Astrocyte (in vitro differentiated cells and primary cell): ENCODE measurements at places on chromosomes 2 and 18. TPM values are rescaled to one million over a fixed set of nuclear protein-coding genes. Genes with fewer than 3 reads are reported as not detected.

DNA sequence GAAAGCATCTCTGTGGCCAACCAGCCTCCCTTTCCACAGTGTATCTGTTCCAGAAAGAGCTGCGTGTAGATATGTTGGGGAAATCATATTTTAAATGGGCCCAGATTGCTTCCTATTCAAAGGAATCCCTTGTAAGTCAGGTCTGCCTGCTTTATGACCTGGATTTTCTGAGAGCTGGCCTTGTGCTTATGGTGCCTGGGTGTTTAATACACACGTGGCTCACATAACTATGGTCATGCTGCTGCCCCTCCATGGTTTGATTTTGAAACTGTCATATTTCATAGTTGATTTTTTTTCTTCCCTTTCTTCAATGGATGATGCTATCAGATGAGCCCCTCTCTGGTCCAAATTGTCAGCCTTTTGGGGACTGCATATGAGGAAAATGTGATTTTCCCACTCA is 111.5 kb upstream of the CNGA3 start:
- no peak overlapping the region for H3K4me3 ChIP-seq
- no peaks in the 10 kb centered on the region for H3K4me1 ChIP-seq
- DNase-seq, result no peak
- H3K27me3 ChIP-seq, result peaks cover 3% of the 10 kb centered on the region
- H3K36me3 ChIP-seq, result no peaks in the 10 kb centered on the region

- H3K4me3 ChIP-seq, result no peak overlapping the region
- no peak for DNase-seq
- H3K27me3 ChIP-seq, result no peaks in the 10 kb centered on the region
- H3K36me3 ChIP-seq, result no peaks in the 10 kb centered on the region
- peaks cover 8% of the 10 kb centered on the region for H3K4me1 ChIP-seq
- H3K27ac ChIP-seq, result no peak overlapping the region
Measured at GRCh38 chr2:13001408-13001807, 284.7 kb downstream of the TRIB2 start.

DNA sequence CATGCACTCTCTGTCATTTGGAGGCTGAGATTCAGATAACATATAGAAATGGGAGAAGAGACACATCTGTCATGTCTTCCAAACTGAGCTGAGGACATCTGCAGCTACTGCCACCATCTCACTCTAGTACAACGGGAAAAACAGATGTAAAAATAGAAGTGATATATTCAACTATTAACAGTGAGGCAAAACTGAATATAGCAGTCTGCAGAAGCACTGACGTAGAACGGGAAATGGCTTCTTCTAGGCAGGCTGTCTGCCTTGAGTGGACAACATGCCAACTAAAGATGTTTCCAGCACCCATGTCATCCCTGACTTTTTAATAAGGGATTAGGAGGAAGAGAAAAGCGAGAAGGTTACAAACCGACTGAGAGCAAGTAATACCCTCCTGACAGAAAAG is 51.6 kb downstream of the MRPL33 start:
- no peak overlapping the region for H3K4me3 ChIP-seq
- no peaks in the 10 kb centered on the region for H3K4me1 ChIP-seq
- H3K27ac ChIP-seq, result no peak overlapping the region
- no peaks in the 10 kb centered on the region for H3K36me3 ChIP-seq
- H3K27me3 ChIP-seq, result no peaks in the 10 kb centered on the region
- no peak for DNase-seq

- no peaks in the 10 kb centered on the region for H3K4me1 ChIP-seq
- DNase-seq, result no peak
- H3K36me3 ChIP-seq, result no peaks in the 10 kb centered on the region
- H3K27me3 ChIP-seq, result no peaks in the 10 kb centered on the region
- no peak overlapping the region for H3K27ac ChIP-seq
Measured at GRCh38 chr2:240412975-240413812, 22.3 kb upstream of the GPC1 start.

GRCh38 chr2:16684676-16685339 is 19.2 kb upstream of the CYRIA start:
- no peak for DNase-seq
- H3K36me3 ChIP-seq, result no peaks in the 10 kb centered on the region
- peaks cover 4% of the 10 kb centered on the region for H3K27me3 ChIP-seq
- H3K4me1 ChIP-seq, result no peaks in the 10 kb centered on the region

- DNase-seq, result no peak
- H3K4me1 ChIP-seq, result peaks cover 45% of the 10 kb centered on the region
- H3K27ac ChIP-seq, result peak overlapping the region; percentile 91
- H3K36me3 ChIP-seq, result no peaks in the 10 kb centered on the region
- H3K4me3 ChIP-seq, result peak overlapping the region; percentile 47
Measured at GRCh38 chr2:231614559-231615057, 21.9 kb downstream of the TEX44 start.

- no peak for DNase-seq
- H3K4me1 ChIP-seq, result peaks cover 51% of the 10 kb centered on the region
Measured at GRCh38 chr2:20574930-20575329, 76.0 kb downstream of the HS1BP3 start.

- H3K4me3 ChIP-seq, result peak overlapping the region; percentile 21
- H3K27ac ChIP-seq, result peak overlapping the region; percentile 91
- H3K36me3 ChIP-seq, result no peaks in the 10 kb centered on the region
- H3K27me3 ChIP-seq, result no peaks in the 10 kb centered on the region
- peaks cover 39% of the 10 kb centered on the region for H3K4me1 ChIP-seq
Measured at GRCh38 chr18:55510809-55511208, 77.2 kb downstream of the TCF4 start.

DNA sequence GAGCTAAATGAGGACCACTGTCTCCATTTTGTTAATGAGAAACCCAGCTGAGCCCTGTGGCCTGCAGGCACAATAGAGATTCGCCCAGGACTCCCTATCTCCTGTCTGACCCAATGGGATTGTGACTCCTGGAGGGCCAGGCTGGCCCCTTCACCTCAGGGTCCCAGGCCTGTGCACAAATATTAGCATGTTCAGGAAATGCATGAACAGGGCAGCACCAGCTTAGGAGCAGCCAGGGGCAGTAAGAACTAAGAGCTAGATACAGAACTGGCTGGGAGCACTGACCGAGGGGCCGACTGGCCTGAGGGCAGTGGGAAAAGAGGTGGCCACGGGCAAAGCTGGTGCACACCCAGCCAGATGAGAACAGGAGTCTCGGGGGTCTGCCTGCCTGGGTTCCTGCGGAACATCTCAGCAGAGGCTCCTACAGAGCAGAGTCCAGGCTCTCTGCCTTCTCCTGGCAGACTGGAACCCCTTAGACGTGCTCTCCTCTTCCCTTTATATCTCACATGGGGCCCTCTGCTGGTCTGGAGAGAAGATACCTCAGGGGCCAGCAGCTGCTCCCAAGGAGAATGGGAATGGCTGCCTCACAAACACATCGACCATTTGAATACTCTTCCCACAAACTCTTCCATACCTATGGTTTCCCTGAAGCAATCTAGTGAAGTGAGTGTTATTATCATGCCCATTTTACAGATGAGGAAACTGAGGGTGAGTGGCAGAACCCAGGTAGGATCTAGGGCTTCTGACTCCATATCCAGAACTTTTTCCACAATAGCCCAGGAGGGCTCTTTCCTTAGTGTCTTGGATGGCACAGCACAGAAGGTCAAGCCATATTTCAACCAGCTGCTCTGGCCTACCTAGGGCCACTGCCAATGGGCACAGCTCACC is 77.6 kb upstream of the OTOF start:
- no peaks in the 10 kb centered on the region for H3K36me3 ChIP-seq
- no peak overlapping the region for H3K4me3 ChIP-seq
- no peak for DNase-seq

- H3K4me3 ChIP-seq, result no peak overlapping the region
- peak; percentile 17 for DNase-seq
- no peaks in the 10 kb centered on the region for H3K27me3 ChIP-seq
- H3K4me1 ChIP-seq, result no peaks in the 10 kb centered on the region
- H3K27ac ChIP-seq, result no peak overlapping the region
Measured at GRCh38 chr2:54404270-54404669, 51.9 kb upstream of the SPTBN1 start.

DNA sequence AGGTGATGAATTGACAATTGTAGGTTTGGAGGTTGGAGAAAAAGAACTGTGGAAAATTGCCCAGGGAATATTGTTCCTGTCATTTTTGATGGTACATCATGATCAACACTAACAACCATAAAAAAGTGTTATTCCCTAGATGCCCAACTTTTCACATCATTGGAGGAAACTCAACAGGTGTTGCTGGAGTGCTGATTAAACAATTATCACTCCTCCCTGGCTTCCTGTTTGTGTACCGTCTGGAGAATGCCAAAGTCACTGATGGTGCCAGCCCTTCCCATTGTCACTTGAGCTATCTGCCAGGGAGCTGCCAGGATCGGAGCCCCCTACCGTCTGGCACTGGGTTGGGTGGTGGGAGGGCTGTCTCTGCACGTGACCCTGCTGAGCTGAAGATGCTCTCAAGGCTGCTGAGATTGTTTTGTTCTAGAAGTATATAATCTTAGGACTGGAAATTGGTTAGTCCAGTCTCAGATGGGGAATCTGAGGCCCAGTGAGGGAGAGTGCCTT is 156.9 kb downstream of the PRKCE start:
- no peak for DNase-seq
- no peak overlapping the region for H3K4me3 ChIP-seq
- no peaks in the 10 kb centered on the region for H3K27me3 ChIP-seq
- no peak overlapping the region for H3K27ac ChIP-seq
- H3K36me3 ChIP-seq, result no peaks in the 10 kb centered on the region
- H3K4me1 ChIP-seq, result peaks cover 14% of the 10 kb centered on the region

- peak; percentile 54 for DNase-seq
- H3K4me3 ChIP-seq, result no peak overlapping the region
- no peaks in the 10 kb centered on the region for H3K27me3 ChIP-seq
- H3K27ac ChIP-seq, result no peak overlapping the region
- H3K36me3 ChIP-seq, result no peaks in the 10 kb centered on the region
Measured at GRCh38 chr18:3037423-3037915, 24.5 kb upstream of the LPIN2 start.

- DNase-seq, result no peak
- no peaks in the 10 kb centered on the region for H3K27me3 ChIP-seq
- H3K4me1 ChIP-seq, result no peaks in the 10 kb centered on the region
- H3K4me3 ChIP-seq, result no peak overlapping the region
Measured at GRCh38 chr2:239765076-239765845, 259.9 kb downstream of the NDUFA10 start.

- H3K4me3 ChIP-seq, result no peak overlapping the region
- H3K27me3 ChIP-seq, result no peaks in the 10 kb centered on the region
- peak overlapping the region; percentile 62 for H3K27ac ChIP-seq
- no peaks in the 10 kb centered on the region for H3K36me3 ChIP-seq
Measured at GRCh38 chr2:75100801-75101151, 98.5 kb downstream of the TACR1 start.

DNA sequence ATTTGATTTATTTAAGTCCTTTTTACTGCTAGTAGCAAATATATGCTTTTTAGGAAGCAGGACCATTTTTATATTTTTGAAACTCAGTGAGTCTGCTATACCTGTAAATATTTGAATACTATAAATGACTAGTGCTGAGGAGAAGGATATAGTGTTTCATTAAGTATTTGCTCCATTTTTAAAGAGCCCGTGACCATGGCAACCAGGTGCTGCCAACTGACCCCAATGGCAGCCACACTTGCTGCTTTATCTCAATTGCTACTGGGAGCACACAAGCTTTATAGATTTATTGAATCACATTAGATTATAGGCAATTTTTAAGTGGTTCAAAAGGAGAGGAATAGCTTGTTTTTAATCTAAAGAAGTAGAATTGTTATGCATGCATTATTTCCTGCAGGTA is 142.0 kb downstream of the SCG2 start:
- H3K27me3 ChIP-seq, result no peaks in the 10 kb centered on the region
- no peaks in the 10 kb centered on the region for H3K36me3 ChIP-seq
- H3K4me1 ChIP-seq, result peaks cover 14% of the 10 kb centered on the region
- no peak for DNase-seq

DNA sequence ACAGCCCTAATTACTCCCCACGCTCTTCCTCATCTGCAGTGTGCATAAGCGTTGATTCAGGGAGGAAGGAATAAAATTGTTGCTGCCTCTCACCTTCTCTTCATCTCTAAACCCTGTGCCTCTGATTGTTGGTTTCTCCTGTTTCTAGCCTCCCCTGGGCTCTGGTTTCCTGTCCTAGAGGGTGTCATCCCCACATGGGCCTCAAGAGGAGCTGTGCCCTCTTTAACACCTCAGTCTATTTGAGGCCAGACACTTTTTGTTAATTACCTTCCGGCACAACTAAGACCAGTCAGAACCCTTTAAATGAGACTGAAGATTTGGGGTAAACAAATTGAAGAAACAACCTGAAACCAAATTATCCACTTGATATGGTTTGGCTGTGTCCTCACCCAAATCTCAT is 9.7 kb downstream of the CTAGE1 start:
- H3K27me3 ChIP-seq, result no peaks in the 10 kb centered on the region
- no peak overlapping the region for H3K4me3 ChIP-seq
- H3K36me3 ChIP-seq, result no peaks in the 10 kb centered on the region

DNA sequence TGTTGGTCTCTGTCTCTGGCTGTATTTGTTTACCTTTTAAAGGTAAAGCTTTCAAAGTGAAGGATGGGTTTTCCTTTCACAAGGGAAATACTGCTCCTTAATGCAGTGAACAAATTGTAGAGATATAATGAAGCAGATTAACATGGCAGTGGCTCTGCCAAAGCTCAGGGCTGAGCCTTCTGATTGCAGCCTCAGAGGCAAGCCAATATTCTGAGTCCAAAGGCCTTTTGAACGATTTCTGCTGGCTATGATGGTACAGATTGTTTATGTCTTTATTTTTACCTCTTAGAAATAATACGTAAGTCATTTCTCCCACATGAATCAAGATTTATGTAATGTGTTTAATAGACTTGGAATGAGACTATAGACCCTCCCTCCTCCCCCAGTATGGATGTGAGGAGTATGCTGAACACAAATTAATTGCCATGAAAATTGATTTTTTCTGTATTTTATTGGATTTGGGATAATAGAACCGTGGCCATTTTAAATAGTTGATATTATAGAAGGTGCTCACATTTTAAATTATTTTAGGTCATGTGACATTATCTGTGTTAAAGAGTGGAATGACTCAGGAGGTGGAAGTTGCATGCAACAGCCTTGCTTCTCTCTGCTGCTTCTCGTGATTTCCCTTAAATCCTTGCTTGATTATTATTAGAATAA is 772 bp downstream of the SCN2A start:
- no peak overlapping the region for H3K4me3 ChIP-seq
- no peaks in the 10 kb centered on the region for H3K27me3 ChIP-seq

DNA sequence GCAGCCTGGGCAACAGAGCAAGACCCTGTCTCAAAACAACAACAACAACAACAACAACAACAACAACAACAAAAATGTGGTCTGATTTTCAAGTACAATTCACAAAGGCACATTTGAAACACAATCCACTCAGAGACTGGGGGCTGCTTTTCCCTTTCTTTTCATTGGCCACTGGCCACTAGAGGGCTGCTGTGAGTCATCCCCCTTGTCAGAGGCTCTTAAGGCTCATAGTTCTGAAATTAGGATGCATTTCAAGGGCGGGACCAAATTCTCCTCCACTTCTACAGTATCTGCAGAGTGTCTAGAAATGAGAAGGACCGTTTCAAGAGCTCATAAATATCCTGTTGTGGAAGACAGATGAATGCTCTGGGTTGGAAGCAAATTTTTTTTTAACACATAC is 285.4 kb downstream of the NRXN1 start:
- no peak overlapping the region for H3K4me3 ChIP-seq
- H3K4me1 ChIP-seq, result no peaks in the 10 kb centered on the region
- no peaks in the 10 kb centered on the region for H3K36me3 ChIP-seq
- no peak overlapping the region for H3K27ac ChIP-seq

- H3K4me3 ChIP-seq, result no peak overlapping the region
- no peaks in the 10 kb centered on the region for H3K36me3 ChIP-seq
- H3K4me1 ChIP-seq, result no peaks in the 10 kb centered on the region
Measured at GRCh38 chr18:50107468-50107977, 87.4 kb downstream of the MYO5B start.

Gene ZSWIM2
- not detected in 2 replicates for total RNA-seq

Gene ZNG1B
- 29.1 and 32.1 TPM in 2 replicates for total RNA-seq

Gene NPC1
- 36.7 and 42.4 TPM in 2 replicates for total RNA-seq

Gene MAPK4
- 0.11 TPM in 1 of 2 replicates, not detected in the other for total RNA-seq

Gene TMEM37
- total RNA-seq, result 1.6 and 3.3 TPM in 2 replicates
